Stimulated activated CD8-positive, alpha-beta memory T cell treated with anti-CD3 and anti-CD28 coated beads, Interleukin-7, amount 100 ng/mL, for 4 hours (primary cell): ENCODE measurements at places on chromosomes 12 and 14.

GRCh38 chr12:42135259-42135814 lies 9.3 kb downstream of the GXYLT1 start:
- DNase-seq = no peak

GRCh38 chr12:106106061-106106566 lies 32.6 kb downstream of the NUAK1 start:
- no peak for DNase-seq

- no peak for DNase-seq
Observed at GRCh38 chr12:8886502-8887284, 27.6 kb upstream of the PHC1 start.

DNA sequence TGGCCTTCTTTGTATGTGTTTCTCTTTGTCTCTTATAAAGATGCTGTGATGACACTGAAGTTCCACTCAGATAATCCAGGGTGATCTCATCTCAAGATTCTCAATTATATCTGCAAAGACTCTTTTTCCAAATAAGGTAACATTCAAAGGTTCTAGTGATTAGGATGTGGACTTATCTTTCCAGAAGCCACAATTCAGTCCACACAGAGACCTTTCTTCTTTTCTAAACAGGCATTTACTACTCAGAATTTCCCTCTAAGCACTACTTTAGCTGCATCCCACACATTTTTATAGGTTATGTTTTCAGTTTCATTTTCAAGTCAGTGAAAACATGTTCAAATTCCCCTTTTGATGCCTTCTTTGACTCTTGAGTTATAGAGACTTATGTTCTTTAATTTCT lies 9.0 kb upstream of the NKX2-1 start:
- no peak for DNase-seq

DNA sequence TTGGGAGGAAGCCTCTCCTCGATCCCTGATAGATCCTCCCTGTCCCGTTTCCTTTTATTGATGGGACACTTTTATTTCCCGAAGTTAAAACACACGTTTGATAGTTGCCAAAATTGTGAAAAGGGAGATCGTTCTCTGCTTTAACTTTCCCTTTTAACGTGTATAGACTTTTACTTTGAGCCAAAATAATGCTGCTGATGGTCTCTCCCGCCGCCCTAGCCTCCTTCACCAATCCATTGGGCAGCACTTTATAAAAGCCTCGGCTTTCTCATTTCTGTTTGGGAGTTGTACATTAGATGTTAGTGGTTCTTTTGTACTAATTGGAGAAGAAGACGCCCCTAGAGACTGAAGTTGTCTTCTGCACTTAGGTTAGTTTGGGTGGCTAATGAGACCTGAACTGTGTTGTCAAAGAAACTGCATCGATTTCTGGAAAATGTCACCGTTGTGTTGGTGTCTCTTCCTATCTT lies 1.4 kb downstream of the TMTC2 start:
- DNase-seq = no peak

- no peak for DNase-seq
Observed at GRCh38 chr12:77847680-77848431, 17.2 kb downstream of the NAV3 start.

- no peak for DNase-seq
Observed at GRCh38 chr12:1395421-1395955, 198.9 kb downstream of the FBXL14 start.

DNA sequence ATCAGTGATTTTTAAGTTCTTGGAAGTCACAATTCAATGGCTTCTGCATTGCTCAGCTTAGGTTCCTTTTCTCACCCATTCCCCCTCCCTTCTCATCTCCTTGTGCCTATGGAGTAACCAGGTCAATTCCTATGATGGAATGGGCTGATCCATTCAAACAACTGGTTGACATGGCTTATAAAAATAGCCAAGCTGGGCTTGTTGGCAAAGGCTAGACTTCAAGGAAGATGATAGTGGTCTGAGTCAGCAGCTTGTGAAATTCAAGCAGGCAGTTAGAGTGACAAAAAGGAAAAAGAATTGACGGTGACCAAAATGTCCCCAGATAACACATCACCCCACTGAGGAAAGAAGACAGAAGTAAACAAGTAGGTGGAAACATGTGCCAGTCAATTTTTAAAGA lies 119.9 kb upstream of the PCED1B start:
- no peak for DNase-seq

DNA sequence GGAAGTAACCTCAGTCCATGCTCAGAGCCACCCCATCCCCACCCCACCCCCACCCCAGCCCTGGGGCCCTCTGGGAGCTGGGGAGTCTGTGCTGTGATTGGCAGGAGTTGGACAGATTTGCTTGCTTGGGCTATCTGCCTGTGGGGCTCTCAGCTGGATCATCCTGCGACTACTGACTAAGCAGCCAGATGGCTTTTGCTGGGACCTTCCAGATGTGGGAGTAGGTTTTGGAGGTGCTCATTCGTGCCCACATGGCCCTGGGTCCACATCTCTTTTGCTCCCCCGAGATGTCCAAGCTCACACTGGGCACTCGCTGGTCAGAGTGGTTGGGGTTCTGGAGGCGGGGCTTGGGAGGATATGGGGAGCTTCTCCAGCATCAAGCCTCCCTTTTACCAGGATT lies 138.9 kb downstream of the TSPAN9 start:
- DNase-seq = no peak

DNA sequence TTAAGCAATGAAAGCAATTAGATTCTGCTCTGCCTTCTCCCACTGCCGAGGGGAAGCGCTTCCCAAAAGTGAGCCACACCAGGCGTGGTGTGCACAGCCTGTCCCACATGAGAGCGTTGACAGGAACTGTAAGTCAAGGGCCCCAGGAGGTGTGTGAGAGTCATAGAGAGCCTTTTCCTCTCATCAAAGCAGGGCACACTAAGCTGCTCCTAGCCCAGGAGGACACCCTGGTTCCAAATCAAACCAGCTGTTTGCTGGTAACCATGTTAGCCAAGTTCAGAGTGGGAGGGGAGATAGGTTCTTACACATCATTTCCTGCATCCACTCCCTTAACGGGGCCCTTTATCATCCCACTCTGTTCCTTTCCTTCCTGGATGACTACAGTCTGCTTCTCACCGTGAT lies 98.3 kb downstream of the SPTSSA start:
- no peak for DNase-seq

DNA sequence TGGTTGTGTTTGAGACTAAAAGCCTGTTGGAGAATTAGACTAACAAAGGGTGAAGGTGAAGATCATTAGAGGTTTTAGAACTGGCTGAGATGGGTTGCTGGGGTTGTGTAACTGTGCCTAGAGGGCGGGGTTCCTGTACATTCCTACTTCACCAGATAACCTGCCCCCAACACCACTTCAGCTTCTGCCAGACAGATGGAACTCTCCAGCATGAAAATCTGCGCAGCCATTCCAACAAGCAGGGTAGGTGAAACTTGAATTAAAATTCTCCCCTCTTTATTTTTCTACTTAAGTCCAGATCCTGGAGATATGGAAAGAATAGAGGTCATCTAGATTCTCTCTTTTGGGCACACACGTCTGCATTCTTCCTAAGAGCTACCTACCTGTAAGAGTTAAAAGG lies 6.0 kb downstream of the FOXG1 start:
- no peak for DNase-seq

GRCh38 chr12:92629349-92630065 lies 73.3 kb upstream of the PLEKHG7 start:
- DNase-seq = no peak

DNA sequence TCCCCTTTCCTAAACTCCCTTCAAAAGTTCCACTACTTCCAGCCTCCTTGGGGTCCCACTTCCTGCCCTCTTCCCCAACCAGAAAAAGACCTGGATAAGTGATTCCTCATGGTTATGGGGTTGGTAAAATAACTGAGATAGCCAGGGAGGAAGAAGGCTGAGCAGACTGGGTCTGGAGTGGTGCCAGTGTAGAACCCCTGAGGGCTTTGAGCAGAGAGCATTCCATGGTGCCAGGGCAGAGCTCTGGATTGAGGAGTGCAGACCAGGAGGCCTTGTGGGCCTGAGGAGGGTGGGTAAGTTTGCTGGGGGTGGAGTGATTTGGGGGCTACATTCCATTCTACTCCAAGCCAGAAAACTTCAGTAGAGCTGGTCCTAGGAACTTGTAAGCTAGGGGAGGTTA lies 9.5 kb upstream of the CISTR start:
- no peak for DNase-seq

DNA sequence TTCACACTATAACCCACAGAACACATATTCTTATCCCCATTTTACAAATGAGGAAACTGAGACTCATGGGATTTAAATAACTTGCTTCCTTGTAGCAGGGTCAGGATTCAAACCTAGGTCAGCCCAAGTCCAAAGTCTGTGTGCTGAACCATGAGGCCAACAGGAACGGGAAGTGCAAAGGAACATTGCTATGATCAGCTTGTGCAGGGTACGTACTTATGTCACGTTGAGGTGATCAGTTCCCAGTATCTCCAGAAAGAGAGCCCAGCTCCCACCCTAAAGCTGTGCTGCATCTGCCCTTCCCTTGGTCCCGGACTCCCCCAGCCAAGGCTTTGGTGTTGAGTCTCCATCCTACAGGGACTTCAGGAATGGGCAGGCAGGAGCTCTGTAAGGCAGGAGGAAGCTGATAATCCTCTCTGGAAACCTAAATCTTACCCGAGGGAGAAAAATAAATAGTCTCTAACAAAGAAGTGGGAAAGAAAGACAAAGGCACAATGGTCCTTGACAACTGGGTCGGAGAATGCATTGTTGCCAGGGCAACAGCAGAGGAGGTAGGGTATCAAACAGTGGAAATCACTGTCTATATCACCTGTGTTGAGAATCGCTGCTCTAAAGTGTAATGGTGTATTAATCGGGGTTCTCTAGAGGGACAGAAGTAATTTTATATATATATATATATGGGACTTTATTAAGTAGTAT lies 82.5 kb upstream of the FICD start:
- DNase-seq = no peak

DNA sequence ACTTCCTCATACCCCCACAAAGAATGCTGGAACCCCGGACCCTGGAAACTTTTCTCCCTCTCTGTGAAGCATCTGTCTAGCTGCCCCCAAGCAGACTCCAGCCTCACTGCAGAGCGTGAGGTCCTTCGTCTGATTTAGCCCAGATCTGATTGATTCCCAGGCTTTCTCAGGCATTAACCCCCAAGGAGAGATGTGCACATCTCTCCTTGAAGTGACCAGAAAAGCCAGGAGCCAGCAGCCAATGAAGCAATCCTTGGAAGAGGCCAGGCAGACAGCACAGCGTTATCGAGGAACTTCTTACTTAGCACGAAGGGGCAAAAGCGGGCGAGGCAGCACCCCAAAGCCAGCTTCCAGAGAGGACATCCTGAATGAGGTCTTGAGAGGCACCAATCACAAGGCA lies 100.7 kb downstream of the ZFP36L1 start:
- DNase-seq = no peak

DNA sequence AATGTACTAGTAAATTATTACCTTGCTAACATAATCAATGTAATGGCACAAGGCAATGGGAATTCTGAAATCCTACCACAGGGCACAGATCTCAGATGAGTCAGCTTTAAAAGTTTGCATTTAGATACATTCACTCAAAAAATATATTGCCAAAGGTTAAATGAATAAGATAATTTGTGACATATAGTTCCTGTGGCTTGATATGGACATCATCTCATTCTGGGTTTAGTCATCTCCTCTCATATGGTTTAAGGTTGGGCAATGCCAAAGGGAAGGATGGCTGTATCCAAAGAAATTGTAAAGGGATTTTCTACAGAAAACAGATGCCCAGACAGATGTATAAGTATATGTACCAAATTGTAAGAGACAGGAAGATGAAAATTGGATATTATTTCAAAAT lies 1065.0 kb downstream of the LRFN5 start:
- DNase-seq = no peak

GRCh38 chr14:92866181-92866752 lies 56.7 kb upstream of the CHGA start:
- no peak for DNase-seq

GRCh38 chr12:12952036-12952435 lies at the start of gene GPRC5D:
Gene GPRC5D (minus strand): TSS chr12:12952170. CDS start chr12:12950384, 1,786 bp downstream.
- DNase-seq = no peak

DNA sequence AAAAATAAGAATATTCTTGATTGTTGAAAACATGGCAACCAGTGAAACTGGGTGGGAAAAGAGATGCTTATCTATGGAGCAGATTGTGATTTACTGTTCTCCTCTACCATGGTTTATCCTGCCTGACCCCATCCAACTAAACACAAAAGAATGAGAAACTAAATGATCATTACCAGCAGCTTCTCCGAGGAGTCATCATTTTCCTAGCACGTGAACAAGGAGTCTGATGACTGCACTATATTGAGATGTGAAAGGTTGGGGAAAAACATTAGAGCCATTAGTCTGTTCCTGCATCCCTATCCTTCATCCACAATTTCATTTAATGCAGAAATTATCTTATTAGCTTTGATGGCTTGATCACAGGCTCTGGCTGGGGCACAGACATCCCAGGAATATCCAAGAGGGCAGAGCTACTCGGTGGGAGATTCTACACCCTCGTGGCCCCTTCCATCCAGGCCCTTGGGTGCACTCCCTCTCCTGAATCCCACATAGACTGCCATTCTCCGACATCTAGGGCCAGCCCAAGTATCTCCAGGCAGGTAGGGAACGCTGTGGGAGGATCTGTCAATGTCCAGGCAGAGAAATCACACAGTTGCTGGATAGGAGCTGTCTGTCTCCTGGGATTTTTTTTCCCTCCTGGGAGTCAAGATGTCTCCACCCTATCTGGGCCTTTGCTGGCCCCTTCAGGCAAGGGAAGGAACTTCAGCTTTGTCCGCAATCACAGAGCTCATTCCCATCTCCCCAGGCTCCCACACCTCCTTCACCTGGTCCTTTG lies 43.3 kb upstream of the DHRS4 start:
- DNase-seq = no peak

- no peak for DNase-seq
Observed at GRCh38 chr14:23377573-23378563, 1.0 kb downstream of the CMTM5 start.

DNA sequence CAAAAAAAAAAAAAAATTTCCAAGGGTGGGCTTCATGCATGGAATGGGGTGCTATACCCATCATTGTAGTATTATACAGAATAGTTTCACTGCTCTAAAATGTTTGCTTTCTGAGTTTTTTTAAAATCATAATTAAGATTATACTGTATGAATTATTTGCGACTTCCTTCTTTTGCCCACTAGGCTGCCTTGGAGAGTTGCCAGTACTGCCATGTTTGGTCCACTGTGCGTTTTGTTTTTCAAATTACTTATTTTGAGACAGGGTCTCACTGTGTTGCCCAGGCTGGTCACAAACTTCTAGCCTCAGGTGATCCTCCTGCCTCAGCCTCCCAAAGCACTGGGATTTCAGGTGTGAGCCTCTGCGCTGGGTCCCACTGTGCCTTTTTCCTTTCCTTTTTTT lies 19.9 kb downstream of the PLBD2 start:
- DNase-seq = no peak

DNA sequence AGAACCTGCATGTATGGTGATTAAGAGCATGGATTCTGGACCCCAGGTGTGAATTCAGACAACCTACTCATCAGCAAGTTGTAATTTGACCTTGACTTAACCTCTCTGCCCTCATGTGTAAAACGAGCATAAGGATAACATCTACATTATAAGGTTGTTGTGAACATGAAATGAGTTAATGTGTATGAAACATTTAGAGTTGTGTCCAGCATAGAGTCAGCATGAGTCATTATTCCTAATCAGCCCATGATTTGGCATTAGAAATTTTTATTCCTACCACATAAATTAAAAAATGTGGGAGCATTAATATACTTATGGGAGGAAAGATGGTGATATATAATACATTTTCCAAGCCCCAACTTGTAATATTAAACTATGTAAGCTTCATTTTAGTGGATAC lies 95.9 kb upstream of the DDHD1 start:
- no peak for DNase-seq
